Cardiac septum (tissue), 1 donor: ENCODE measurements at places on chromosomes 7 and 10. TPM values are rescaled to one million over a fixed set of nuclear protein-coding genes. Genes with fewer than 3 reads are reported as not detected.

Gene ZPBP
- total RNA-seq, result not detected

Gene CALU
- total RNA-seq, result 326 TPM

- no peak for DNase-seq
These were observed 260.8 kb downstream of the FGFR2 start for GRCh38 chr10:121337427-121337826.

DNA sequence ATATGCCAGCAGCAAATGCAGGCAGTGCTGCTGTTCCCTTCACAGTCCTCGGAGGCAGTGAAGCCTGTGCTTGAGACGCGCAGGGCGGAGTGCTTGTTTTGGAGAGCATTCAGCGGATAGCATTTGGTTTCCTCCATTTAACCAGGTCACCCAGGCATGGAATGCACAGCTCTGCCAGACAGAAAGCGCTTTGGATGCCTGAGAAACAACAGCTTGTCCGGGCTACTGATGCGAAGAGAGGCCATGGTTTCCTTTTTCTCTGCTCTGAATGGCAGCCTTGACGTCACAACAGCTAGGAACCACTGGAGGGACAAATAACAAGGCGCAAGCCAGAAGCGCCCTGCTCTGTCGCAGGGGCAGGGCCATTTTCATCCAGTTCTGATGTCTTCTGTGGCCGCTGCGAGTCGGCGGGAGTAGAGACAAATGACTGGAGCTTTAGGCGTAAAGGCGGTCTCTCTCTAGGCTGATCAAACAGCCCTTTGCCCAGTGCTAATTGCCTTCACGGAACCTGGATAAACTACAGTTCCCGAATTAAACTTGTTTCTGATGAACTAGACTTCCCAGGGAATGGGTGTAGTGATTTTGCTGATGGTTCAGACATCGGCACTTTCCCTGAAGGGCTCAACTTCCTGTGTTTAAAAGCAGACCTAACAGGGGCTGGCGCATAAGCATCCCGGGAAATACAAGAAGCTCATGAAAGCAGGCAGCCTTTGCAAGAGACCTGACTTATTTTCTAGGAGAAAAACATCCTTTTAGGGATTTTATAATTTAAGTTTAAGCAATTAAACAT, 187.6 kb upstream of the KLF14 start:
- DNase-seq, result no peak

DNA sequence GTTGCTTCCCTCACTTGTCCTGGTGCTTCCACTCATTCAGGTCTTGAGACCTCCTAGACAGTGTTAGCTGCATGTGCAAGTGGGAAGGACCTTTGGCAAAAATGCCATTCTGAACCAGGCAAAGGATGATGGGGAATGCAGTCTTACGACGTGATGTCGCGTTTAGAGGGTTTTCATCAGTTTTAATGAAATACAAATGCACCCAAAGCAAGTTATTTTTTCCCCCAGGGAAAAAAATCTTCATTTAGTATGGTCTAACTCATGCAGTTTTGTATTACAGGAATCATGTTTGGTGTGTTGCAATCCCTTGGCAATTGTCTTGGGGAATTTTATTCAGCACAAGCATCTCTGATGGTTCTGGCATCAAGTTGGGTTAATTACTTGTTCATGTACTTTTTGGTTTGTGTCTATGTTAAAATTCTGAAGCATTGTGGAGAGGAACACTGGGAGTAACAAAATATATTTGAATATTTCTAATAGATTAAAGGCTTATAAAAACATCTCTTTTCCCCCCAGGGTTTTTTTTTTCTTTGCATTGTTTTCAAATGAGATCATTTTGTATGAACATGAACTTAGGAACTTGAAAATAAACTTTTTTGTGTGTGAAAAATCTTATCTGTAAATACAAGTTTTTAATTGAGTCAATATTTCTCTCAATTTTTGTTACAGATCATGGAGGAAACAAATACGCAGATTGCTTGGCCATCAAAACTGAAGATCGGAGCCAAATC, 188.9 kb downstream of the BICC1 start:
- no peak for DNase-seq

GRCh38 chr7:139851770-139852481, 22.9 kb downstream of the TBXAS1 start:
- no peak for DNase-seq

DNA sequence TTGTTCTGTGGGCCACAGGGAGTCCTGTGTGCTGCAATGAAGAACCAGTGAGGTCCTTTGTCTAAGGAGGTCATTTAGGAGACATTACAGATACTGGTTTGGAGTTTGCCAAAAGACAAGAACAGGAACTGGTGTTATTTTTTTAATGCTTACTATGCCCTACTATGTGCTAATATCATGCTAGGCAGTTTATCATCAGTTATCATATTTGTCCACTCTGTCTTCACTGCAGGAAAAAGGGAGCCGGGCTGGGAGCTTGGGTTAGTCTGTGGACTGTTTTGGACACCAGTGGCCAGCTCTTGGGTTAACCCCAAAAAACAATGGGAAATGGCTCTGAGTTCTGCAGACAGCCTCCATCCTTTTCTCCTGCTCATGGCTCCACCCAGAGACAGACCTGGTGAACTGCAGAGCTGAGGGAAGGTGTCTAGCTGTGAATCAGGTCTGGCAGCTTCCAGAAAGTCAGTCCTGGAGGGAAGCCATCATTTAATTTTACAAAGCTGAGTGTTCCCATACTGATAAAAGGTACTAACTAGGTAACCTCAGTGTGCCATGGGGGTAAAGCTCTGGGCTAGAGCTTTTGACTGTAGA, 101.2 kb upstream of the ZNF746 start:
- peak; percentile 66 for DNase-seq

- DNase-seq, result no peak
These were observed 633.9 kb downstream of the ARL4A start for GRCh38 chr7:13321316-13321715.

DNA sequence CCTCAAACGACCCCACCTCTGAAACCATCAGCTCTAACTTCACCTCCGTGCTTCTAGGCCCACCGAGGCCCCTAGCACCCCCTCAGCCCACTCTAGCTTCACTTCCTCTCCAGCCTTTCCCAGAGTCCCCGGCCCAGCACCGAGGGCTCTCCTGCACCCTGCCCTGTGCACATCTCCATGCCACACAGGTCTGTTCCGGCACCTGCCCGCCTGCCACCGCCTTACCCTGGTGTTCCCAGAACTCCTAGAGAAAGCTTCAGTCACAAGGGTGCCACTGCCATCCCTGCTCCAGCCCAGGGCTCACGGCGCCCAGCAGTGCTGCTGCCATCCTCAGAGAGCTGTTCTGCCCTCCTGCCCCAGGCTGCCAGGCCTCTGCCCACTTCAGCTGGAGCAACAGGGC, 61.3 kb upstream of the INSIG1 start:
- DNase-seq, result no peak

DNA sequence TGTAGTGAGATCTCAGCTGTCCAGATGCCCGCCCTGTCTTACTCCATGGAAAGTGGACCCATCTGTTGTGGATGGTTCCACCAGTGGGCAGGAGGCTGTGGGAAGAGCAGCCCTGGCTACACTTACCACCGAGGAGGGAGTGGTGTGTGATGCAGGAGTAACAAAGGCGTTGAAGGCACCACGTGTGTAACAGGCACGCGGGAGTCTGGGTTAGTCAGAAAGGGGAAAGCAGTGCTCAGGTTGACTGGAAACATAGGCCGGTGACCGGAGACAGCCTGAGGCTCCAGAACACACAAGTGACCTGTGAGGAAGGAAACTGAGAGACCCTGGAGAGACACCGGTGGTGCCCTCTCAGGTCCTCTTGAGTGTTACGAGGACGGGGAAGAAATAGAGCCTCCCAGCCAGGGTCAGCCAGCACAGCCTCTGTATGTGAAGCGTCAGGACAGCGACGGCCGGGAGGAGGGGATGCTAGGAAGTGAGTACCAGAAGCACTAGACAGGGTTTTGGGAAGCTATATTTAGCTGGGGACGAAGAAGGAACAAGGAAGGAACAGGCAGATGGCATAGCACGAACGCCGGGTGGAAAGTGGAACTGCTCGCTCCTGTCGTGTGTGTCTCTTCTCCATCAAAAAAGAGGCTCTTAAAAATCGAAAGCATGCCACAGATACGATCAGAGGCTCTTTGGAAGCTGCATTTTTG, 51.7 kb downstream of the DAGLB start:
- DNase-seq, result peak; percentile 77

DNA sequence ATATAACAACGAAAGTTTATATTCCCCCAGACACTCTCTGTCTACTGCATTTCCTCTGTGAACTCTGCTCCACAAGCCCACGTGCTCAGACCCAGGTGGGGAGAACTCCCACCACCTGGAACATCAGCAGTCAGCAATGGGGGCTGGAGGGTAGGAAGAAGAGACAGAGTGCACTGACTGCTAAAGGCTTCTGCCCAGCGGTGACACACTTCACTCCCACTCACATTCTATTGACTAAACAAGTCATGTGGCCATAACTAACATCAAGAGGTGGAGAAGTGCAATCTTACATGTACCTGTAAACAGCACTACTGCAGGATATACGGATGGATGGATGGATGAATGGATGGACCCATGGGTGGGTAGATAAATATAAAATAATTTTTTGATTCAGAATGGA, 122.2 kb downstream of the MPP7 start:
- DNase-seq, result no peak

Gene CRHR2
- total RNA-seq, result 0.57 TPM

- no peak for DNase-seq
These were observed 64.9 kb downstream of the ZNF92 start for GRCh38 chr7:65438598-65438997.

- DNase-seq, result no peak
These were observed 56.8 kb upstream of the LANCL2 start for GRCh38 chr7:55308186-55308929.

- DNase-seq, result no peak
These were observed 42.5 kb downstream of the PRKAG2 start for GRCh38 chr7:151834271-151835035.

Gene CPA2
- not detected for total RNA-seq

DNA sequence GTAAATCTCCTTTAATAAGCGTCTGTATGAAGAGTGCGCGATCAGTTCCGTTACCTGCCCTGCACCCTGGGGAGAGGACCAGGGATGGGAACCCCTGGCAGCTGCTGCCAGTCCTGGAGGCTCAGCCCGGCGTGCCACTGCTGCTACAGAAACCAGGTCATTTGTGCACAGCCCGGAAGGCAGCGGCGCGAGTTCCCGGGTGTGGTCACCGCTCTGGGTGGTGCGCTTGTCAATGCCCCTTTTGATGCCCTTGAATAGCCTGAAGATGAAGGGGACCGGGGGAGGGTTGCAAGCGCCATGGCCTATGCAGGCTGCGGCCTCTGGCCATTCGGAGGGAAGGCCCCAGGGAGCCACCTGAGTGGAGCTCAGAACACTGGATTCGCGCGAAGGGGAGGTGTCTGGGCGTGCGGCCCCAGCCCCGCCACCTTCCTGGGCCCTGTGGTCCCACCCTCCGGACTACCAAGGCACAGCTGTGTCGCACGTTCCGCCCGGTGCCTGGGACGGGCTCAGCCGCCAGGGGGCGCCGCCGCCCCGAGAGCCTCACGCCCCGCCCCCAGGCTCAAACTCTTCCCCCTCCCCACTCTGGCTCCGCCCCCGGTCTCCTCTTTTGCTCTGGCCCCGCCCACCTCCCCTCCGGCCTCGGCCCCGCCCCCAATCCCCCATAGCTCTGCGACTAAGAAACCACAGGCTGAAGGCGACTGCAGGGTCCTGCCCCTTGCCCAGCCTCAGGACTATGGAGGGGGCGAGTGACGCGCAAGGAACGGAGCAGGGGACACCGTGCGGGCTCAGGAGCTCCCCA, 16.5 kb downstream of the AP5Z1 start:
- DNase-seq, result peak; percentile 90

DNA sequence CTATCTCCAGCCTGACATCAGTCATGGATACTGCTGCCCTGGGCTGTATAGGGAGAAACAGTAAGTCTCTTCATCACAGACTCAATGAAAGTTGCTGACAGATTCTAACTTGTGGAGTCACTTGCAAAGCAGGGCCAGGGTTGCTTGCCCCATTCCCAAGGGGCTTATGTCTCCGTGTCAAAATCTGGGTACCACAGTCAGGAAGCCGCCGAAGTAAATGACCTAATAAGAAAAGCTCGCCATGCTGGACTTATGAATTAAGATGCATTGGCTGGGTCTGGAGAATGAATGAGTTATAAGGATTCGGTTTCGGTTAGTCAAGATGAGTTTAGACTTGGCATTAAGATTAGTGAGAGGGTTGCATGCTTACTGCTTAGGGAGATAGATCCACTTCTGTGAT, 10.8 kb upstream of the OR6V1 start:
- DNase-seq, result no peak
